ENCODE measurements at places on chromosomes 4 and X. TPM values are rescaled to one million over a fixed set of nuclear protein-coding genes. Genes with fewer than 3 reads are reported as not detected.

The USP17L18 gene
- total RNA-seq = not detected

The JCHAIN gene
- total RNA-seq = 2.6 TPM

The TCEAL6 gene
- total RNA-seq = not detected

The SLC6A8 gene
- total RNA-seq = 12.2 TPM

The CCDC110 gene
- total RNA-seq = 0.43 TPM

The BRS3 gene
- total RNA-seq = not detected
